ENCODE measurements at places on chromosomes 7 and 10.

GRCh38 chr10:50506861-50507573, 116.7 kb downstream of the SGMS1 start:
- DNase-seq: no peak

GRCh38 chr7:81459485-81459884, 310.4 kb downstream of the HGF start:
- no peak for DNase-seq

GRCh38 chr7:107837145-107837512, 34.1 kb upstream of the SLC26A3 start:
- DNase-seq: no peak

DNA sequence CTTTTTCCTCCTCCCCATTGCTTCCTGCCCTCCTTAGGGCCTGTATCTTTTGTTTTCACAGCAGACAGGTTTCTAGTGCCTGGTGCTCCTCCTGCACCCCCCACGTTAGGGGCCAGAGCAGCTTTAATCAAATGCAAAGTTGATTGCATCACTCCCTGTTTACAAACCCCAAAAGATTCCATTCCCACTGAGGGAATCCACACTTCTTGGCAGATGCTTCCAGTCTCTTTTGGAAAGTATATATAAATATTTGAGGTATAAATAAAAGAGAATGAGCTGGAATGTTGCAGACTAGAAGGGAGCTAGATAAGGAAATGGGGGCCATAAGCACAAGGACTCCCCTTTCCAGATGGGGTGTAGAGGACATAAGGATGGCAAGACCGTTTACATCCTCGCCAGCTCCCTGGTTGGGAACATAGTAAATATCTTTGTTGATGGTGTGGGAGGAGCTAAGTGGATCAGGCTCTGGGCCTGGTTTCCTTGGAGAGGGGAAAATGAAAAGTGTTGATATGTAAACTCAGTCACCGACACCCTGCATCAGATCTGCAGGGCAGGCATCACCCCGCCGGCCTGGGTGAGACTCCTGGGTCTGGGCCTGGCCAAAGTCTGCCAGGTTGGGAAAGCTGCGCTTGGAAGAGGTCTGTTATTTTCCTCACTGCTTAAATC, 6.2 kb downstream of the RARRES2 start:
- no peak for DNase-seq

DNA sequence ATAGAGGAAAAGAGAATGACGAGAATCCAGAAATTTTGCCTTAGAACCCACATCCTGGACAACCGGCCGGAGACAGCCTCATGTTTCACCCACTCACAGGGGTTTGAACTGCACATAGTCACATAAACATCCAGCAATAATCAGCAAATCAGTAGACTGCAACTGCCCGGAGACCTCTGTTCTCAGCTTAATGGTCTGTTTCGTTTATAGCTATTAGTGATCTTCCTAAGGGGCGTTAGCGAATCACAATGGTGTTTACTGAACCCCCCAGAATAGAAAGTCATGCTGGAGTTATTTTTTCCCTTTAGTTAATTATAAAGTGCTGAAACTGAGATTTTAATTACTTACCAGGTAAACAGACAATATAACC, 98.4 kb downstream of the SFMBT2 start:
- DNase-seq: no peak

- DNase-seq: no peak
Measured at GRCh38 chr10:14879124-14879927, 660 bp downstream of the SUV39H2 start.

DNA sequence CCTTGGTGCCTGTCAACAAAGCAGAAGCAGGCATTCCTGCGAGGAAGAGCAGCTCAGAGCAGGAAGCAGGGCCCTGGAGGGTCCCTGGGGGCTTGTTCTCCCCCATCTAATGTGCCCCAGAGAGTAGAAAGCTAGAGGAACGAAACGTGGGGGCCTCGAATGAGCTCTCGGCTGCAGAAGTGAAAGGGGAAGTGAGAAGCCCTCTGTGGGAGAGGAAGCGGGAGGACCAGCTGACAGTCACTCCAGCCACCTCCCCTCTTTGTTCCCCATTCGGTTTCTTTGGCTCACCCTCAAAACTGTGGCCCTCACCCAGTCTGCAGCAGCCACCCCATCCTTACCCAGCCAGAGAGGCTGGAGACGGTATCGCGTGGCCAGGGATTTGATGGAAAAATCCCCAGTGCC, 25.0 kb downstream of the C10orf105 start:
- DNase-seq: no peak

DNA sequence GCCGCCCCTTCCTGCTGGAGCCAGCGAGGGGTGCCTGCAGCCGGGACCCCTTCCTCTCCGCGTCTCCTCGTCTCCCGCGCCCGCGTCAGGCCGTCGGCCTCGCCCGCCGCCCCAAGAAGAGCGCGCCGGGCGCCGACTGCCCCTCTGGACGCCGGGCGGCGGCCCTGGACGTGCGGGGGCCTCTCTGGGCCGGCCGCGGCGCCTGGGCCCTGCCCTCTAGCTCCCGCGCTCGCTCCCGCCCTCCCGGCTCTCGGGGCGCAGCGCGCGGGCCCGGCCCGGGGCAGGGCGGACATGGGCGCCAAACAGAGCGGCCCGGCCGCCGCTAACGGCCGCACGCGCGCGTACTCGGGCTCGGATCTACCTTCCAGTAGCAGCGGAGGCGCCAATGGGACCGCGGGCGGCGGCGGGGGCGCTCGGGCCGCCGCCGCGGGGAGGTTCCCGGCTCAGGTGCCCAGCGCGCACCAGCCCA, 704 bp downstream of the ZNRF2 start:
- DNase-seq: peak; percentile 58

- DNase-seq: no peak
Measured at GRCh38 chr7:148963583-148964482, 64.5 kb downstream of the PDIA4 start.

GRCh38 chr10:99279626-99280111, 44.0 kb upstream of the HPSE2 start:
- no peak for DNase-seq

GRCh38 chr10:18773180-18773579, 113.9 kb downstream of the ARL5B start:
- no peak for DNase-seq

DNA sequence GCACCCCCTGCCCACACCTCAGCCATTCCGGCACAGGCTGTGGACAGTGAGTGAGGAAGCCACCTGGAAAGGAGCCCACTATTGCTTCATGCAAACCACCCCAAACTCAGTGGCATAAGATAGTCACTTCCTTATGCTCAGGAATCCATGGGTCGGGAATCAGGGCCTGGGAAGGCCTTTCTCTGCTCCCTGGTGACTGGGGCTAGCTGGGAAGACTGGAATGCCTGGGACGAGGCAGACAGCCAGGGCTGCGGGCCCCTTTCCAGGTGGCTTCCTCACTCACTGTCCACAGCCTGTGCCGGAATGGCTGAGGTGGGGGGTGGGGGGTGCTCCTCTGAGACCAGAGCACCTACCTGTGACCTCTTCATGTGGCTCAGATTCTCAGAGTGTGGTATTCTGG, 74.1 kb upstream of the GRB10 start:
- DNase-seq: no peak

GRCh38 chr10:42691361-42692120, 53.2 kb upstream of the ZNF33B start:
- DNase-seq: no peak

GRCh38 chr7:3164380-3164792, 120.7 kb upstream of the CARD11 start:
- DNase-seq: no peak

DNA sequence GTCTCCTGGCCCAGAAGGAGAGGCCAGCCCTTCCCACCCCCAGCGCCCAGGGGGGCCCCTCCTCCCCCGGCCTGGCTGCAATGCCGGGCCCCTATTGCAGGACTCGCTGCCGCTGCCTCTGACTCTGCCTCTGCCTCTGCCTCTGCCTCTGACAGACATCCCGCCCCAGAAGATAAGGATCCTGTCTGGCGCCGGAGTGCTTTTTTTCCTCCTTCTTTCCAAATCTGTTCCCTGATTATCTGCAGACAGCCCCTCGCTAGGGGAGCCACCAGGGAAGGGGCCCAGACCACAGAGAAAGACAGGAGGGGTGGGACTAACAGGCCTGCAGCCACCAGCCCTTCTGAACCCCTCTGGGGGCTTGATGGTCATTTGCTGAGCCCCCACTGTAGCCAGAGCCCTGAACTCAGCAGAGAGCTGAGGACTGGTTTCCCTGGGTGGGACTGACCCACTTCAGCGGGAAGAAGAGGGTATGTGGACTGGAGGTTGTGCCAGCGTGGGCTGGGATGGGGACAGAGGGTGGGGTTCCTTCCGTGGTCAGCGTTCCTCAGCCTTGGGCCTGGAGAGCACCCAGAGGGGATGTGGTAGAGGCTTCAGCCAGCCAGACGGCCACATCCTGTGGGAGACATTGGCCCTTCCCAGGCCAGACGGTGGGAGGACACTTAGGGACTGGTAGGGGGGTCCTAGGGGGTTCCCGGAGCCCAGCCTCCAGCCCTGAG, 22.8 kb downstream of the UNC5B start:
- peak; percentile 43 for DNase-seq

GRCh38 chr7:143902332-143902899, 440 bp upstream of the TCAF1 start:
- no peak for DNase-seq

DNA sequence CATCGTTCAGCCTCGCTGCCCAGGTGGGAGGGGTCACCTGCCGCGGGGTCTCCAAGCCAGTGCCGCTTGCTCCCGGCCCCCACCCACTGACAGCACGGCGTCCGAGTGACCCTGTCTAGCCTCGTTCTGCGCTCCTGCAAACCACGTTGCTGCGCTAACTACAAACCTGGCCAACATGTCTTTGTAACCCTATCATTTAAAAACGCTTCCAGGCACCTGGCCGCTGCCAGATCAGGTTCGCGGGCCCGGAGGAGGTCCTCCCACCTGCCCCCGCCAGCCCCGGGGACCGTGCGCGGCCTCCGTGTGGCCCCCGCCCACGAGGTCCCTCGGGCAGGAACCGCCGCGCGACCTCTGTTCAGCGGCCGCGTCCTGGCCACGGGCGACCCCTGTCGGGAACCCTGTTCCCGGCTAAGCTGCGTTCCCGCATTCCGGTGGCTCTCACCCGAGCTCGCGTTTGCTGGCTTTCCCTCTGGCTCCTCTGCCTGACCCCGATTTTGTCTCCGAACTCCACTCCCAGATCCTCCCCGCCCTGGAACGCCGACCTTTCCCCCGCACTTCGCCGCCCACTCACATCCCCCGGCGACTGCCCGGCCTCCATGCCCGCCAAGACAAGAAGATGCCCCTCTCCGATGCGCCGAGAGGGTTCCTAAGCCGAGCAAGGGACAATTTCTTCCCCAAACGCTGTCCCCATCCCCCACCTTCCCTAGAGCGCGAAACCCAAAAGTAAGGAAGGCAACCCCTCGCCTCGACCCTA, 2.4 kb downstream of the SFMBT2 start:
- DNase-seq: peak; percentile 77

- no peak for DNase-seq
Measured at GRCh38 chr7:468681-469562, 50.7 kb downstream of the PDGFA start.

- DNase-seq: no peak
Measured at GRCh38 chr7:71015252-71015900, 116.6 kb upstream of the GALNT17 start.

GRCh38 chr7:957418-958220, 3.1 kb upstream of the ADAP1 start:
- peak; percentile 39 for DNase-seq

GRCh38 chr10:51260376-51260775, 186.1 kb downstream of the PRKG1 start:
- no peak for DNase-seq

DNA sequence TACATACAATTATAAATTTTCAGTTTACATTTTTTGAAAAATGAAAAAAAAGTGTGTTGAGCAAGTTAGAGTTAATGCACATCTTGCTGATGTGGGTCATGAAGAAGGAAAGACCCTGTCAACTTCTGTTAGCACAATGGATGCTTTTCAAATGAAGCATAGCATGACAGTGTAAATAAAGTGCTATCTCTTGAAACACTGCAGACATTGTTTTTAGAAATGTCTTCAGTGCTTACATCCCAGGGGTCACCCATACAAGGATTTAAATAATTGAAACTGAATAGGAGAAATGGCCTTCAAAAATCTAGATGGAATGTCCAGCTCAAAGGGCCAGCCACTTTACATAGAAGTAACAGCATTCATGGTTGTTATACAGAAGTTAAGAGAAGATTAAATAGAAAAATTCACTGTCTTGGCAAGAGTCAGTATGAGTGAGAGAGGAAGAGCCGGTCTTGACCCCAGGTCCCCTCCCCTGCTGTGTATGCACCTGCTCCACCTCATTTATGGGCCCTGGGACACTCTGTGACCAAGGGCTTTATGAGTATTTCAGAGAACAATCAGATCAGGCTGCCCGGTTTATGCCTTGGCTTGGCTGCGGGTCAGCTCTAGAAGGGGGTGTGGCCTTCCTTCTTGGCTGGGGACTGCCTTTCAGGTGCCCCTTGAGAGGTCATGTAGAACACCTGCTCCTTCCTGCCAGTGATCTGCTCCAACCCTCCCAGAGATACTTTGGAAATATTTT, 237.7 kb upstream of the TMEM72 start:
- DNase-seq: no peak

DNA sequence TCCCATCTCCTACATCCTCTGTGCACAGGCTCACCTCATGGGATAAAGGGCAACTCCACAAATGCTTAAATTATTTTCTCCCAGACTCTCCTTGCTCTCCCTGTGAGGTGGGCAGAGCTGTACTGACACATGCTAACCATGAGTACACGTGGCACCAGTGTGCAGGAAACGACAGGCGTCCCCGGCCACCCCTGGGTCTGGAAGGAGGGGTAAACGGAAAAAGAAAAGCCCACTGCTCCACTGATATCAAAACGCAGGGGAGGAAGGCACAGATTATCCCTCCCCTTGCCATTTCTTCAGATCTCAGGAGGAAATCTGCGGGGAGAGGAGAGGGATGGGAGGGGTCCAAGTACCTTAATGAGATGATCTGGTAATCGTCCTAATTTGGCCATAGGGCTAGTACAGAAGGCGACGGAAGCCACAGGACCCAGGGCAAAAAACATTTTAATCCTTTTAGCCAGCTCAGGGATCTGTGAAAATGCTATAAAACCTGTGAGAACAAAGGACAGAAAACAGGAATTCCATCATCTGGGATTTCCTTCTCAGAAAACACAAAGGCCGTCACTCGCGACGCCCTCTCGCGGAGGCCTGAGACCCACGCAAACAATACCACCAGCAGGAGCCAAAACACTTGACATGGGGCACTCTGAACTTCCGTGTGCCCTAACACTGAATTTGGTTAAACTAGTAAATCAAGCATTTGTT, 17.8 kb upstream of the CH25H start:
- DNase-seq: no peak

GRCh38 chr7:135956393-135956792, 20.8 kb downstream of the MTPN start:
- DNase-seq: no peak

GRCh38 chr10:35215107-35215506, 88.5 kb downstream of the CREM start:
- no peak for DNase-seq

DNA sequence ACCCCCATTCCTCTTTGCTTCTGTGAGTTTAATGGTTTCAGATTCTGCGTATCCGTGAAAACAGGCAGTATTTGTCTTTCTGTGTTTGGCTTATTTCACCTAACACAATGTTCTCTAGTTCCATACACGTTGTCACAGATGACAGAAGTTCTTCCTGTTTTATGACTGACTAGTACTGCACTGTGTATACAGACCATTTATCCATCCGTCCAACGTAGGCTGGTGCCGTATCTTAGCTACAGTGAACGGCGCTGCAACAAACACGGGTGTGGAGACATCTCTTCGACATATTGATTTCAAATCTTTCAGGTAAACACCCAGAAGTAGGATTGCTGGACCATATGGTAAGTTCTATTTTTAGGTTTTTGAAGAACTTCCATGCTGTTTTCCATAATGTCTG, 181.7 kb downstream of the PARD3 start:
- DNase-seq: no peak

- no peak for DNase-seq
Measured at GRCh38 chr10:71984809-71985388, 20.7 kb downstream of the CHST3 start.

- no peak for DNase-seq
Measured at GRCh38 chr10:122099562-122099961, 110.6 kb downstream of the TACC2 start.
